ENCODE measurements at places on chromosomes 2 and 18.

GRCh38 chr18:62612289-62612645 is 89.4 kb downstream of the ZCCHC2 start:
- no peak for DNase-seq

- DNase-seq, result no peak
Measured at GRCh38 chr2:86068136-86068588, 37.5 kb downstream of the POLR1A start.

GRCh38 chr2:181241366-181241765 is 215.8 kb upstream of the ITGA4 start:
- no peak for DNase-seq

GRCh38 chr2:177355874-177356273 is 36.7 kb upstream of the AGPS start:
- no peak for DNase-seq

DNA sequence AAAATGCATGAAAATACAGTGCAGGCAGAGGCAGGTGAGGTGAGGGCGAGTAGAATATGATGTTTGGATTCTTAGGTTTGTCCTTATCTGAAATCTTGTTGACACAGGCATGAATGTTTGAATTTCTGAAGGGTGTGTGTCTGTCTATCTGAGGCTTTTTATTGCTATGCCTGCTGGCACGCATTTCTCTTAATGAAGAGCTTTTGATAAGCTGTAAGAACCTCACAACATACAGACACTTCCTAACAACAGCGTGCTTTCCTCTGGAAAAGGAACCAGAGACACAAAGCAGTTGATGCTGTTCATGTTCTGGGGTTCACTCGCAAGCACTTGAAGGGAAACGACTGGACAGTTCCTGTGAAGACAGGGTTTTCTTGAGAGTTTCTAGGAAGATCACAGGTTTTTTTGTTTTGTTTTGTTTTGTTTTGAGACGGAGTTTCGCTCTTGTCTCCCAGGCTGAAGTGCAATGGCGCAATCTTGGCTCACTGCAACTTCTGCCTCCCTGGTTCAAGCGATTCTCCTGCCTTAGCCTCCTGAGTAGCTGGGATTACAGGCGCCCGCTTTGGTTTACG is 33.3 kb upstream of the CABLES1 start:
- DNase-seq, result no peak

DNA sequence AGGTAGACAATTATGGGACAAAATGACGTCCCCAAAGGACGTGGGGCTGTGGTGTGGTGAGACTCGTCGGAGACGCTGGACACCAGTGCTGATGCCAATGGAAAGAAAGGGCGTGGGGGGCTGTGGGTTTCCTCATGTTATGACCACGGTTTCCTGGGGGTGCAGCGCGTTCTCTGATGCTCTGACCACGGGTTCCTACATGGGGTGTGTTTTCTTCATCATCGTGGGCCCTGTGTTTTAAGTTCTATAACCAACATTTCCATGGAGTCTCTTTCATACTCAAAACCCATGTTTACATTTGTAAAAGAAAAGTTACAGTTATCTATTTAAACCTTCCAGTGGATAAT is 141.6 kb downstream of the RTP5 start:
- DNase-seq, result no peak

DNA sequence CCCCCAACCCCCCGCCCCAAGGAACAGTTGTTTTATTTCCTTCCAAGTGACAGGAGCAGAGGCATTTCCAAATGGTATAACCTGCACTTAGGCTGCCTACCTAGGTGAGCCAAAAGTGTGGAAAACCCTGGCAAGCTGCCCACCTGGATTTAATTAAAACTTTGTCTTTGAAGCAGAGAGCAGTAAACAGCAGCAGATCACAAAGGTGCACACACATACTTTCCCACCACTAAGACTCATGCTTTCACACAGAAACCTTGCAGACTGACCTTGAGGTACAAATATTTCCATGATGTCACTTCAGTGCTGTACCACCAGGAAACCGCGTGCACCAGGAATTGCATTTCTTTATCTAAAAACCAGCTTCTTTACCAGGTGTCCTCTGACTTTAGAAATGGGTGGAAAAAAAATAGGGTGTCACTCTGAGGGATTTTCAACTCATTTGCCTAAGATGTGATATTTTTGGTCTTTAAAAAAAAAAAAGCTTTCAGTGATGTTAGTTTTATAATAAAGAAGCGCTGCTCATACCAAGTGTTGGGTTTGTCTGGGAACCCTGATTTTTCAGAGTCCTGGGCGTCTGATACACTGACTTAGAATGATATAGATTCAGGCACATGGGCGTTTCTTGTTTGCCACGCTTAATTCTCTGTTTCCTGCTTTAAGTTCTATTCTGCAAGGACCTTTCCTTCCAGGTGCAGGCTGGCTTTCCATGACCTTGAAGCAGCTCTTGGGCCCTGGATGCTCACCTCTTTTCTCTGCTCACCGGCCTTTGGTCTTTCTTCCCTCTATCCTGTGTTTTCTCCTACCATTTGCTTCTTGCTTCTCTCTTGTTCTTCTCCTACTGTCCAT is 70.7 kb upstream of the BCL2L11 start:
- DNase-seq, result no peak

DNA sequence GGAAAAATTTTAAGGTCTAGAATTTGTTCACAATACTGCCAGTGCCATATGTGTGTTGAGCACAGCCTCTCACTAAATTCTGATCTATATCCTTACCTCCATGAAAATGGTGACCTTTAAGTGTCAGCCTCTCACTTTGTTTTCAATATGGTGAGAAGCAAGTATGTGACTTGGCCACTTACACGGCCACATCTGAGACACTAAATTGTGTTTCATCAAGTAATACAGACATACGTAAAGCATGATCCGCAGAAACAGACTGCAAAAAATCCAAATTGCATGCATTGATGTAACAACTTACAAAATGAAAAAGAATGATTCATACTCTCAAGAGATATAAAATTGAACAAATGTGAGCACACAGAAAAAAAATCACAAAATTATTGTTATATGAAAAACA is 55.2 kb upstream of the UGP2 start:
- no peak for DNase-seq

- DNase-seq, result no peak
Measured at GRCh38 chr2:191566344-191566743, 111.6 kb upstream of the NABP1 start.

GRCh38 chr18:68604256-68604655 is 110.7 kb downstream of the TMX3 start:
- no peak for DNase-seq

Measured in right kidney (tissue), 9 donors.